ENCODE measurements at places on chromosomes 7 and 10.

GRCh38 chr7:7861211-7861633, 107.4 kb upstream of the GLCCI1 start:
- no peak for DNase-seq

DNA sequence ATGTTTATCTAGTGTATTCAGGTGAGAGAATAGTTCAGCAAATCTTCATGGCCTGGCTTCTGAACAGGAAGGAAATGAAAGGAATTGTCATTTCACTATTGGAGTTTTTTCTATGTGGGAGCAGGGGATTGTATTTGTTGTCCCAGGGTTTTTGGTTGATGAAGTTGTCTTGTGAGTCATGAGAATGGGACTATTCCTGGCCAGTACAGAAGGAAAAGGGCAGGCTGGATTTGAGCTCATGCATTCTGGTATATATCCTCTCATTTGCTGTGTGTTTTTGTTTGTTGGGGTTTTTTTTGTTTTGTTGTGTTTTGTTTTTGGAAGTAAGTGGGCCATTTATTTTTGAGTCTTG, 101.2 kb upstream of the MKLN1 start:
- no peak for DNase-seq

DNA sequence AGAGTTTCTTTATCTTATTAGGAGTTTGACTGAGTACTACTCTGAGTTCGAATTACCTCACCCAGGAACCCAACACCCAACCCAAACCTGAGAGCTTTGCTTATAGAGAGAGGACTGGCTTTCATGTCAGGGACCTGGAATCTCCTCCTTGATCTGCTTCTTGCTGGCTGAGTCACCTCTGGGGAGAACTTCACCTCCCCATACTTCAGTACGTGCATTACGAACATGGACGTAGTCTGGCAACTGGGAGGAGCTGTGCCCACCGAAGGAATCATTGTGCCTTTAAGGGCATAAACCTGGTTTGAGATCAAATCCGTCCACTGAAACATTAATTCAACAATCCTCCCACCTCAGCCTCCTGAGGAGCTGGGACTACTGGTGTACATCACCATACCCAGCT, 12.2 kb upstream of the PSAP start:
- DNase-seq = no peak

DNA sequence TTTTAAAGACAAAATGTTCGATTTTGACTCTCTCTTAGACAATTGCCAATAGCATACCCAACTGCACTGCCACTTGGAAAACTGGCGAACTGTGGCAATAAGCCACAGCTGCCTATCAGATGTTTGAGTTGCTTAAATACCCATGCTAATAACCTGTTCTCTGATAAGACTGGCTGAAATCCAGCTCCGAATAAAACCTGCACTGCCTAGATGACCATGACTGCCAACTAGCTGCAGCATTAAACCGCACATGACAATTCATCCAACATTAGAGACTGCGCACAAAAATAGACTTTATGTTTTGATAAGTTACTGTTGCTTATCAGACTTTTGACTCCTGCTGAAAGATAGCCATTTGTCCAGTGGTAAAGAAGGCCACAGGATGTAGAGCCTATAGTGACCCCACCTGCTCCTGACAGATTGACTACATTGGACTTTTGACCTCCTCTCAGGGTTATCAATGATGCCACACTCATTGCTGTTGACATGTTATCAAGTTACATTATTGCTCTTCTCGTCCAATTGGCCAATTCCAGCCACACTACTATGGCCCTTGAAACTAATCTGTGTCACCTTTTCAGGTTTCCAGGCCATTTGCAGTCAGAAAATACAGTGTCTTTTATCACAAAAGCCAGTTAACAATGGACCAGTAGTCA, 299.0 kb downstream of the HGF start:
- no peak for DNase-seq

GRCh38 chr10:129641351-129641750, 174.3 kb downstream of the MGMT start:
- DNase-seq = no peak

GRCh38 chr7:30475580-30475979, 3.0 kb downstream of the NOD1 start:
- no peak for DNase-seq

DNA sequence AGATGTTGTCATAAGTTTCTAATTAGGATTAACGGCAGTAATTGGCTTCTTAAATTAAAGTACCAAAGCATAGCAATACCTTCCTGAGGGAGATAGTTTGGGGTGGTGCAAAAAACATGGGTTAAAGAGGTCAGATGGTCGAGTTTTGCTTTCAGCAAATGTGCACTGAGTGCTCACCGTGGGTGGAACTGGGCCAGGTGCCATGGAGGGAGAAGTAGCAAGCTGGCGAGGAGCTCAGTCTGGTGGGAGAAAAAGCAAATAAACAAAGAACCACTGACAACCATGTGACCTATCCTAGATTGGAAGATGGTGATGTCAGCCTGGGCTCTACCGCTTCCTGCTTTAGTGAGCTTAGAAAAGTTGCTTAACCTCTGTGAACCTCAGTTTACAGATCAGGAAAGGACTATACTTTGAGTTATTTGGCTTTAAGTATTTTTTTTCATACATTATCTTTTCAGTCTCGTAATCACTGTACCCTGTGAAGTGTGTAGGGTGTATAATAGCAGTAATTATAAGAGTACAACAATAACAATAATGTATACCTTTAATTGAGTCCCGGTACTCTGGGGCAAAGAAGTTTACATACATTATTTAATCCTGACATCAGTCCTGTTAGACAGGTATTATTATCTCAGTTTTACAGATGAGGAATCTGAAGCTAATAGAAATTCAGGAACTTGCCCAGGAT, 69.0 kb upstream of the PDCD4 start:
- peak; percentile 52 for DNase-seq

DNA sequence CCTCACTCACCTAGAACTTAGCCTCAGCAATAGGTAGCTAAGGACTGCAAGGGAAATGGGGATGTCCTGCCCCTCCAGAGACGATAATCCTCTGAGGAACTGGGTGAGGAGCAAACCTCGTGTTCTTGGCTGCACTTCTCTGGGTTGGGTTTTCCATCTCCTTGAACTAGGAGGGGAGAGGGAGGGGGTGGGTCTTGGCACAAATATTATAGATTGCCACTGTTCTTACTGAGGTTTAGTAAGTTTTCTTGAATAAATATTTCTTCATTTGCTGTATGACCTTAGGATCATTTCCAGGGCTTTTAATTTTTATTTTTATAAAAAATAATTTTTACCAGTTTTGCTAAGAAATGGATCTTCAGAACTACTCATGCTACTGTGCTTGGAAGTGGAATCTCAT, 406.7 kb upstream of the FZD8 start:
- no peak for DNase-seq

Data from GM13976 (cell line).